ENCODE measurements at places on chromosomes 2 and 18.

DNA sequence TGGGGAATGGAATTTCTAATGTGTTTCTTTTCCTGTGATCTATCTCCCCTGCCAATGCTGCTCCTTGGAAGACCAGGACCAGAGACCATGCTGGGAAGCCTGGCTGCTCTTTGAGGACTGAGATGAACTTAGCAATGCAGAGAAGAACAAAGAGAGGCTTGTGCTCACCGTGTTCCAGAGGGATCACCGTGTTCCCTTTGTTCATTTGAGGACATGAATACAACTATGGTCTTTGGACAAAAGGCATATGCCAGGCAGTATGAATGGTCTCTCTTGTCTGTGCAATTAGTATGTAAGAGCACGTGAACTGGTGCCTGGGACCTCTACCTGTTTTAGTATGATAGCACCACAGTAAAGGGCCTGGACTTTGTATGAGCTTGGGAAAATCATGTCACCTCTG, 139.9 kb downstream of the TDRD15 start:
- no peak for DNase-seq

GRCh38 chr2:237987268-237987667, 20.5 kb downstream of the UBE2F start:
- no peak for DNase-seq

GRCh38 chr2:173997269-173997668, 32.1 kb upstream of the SP3 start:
- no peak for DNase-seq

DNA sequence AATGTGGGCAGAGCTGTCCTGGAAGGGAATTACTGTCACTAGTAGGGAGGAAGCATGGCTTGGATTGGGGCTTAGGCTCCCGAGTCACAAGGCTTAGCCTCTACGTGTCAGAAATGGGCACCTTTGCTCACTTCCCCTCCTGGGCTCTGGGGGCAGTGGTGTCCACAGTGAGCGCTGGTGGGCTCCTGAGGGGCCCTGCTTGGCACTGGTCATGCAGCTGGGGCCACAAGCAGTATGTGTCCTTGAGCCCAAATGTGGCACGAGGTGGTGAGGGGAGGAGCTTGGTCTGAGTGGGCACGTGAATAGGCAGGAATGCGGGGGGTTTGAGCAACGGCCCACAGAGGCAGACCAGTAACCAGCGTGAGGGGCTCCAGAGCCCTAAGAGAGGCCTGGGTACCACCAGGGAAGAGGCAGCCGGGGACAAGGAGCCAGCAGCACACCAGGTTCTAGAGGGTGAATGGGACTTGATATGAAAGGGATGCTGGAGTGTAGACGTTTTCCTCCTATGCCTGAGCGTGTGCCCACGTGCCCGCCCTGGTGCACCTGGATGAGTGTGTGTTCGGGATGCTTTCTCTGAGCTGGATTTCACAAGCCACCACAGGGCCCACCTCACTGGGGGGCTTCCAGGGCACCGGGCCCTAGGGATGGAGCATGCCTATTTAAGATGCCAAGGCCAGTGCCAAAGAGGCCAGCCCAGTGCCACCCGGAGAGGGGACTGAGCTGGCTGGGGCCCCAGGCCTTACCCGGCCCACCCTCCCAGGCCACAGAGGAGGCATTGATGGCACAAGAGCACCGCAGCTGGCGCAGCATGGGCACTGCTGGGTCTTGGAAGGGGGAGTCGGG, 22.8 kb upstream of the PTMA start:
- no peak for DNase-seq

DNA sequence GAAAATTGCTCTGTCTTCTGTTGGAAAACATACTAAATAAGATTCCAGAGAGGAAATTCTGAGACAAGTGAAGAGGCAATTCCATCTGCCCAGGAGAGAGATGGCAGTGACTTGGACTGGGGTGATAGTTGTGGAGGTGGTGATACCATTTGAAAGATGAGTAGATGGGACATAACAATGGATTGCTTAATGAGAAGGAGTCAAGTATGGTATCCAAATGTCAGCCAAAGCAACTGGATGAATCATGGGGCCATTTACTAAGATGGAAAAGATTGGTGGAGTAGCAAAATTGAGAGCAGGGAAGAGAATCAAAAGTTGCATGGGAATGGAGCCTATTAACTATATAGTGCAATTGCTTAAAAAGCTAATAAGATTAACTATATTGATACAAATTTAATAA, 222.1 kb downstream of the ETAA1 start:
- no peak for DNase-seq

GRCh38 chr2:74051504-74051903, 66.8 kb downstream of the TET3 start:
- no peak for DNase-seq

DNA sequence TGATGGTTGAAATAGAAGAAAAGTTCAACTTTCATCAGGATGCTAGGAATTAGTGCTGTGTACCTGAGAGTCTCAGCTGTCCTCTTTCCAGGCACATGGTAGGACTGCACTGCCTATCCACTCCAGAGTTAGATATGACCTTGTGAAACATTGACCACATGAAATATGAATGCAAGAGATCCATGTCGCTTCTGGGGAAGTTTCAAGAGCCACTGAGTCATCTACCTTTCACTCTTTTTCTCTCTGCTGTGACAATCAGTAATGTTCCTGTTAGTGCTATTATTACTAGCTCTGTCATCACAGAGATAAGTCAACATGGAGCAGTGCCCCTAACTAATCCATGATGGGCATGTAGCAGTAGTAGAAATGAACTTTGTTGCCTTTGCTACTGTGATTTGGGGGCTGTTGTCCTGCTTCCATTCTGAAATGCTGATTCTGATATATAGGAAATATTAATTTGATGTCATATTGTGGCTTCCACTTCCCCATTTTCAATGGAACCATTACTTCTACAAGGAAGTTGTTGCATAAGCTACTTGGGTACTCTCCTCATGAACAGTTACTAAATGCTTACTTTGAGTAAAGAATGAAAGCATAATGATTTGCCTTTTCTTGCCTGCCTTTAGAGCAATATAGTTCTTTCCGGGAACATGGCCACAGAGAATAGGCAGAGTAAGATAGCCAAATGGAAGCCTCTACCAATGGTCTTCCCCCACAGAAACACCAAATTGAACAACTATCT, 192.8 kb upstream of the ZNF521 start:
- no peak for DNase-seq

- DNase-seq = no peak
Measured at GRCh38 chr18:35968278-35968880, 4.1 kb upstream of the RMP24 start.

DNA sequence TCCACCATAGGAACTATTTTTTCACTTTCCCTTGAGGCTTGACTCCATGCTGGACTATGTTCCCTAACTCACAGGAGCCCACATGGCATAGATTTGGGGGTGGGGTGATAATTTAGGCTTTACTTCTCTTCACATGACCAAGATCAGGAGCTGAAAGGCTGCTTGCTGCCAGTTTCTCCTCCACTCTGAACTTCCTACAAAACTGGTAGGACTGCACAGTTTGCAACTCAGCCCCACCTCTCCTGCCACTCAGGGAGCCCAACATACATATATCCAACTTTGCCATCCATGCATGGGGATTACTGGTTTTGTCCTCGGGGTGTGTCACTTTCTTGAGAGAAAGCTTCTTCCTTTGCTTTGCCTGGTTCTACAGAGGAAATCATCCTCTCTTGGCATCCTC, 14.2 kb downstream of the INO80D start:
- no peak for DNase-seq

DNA sequence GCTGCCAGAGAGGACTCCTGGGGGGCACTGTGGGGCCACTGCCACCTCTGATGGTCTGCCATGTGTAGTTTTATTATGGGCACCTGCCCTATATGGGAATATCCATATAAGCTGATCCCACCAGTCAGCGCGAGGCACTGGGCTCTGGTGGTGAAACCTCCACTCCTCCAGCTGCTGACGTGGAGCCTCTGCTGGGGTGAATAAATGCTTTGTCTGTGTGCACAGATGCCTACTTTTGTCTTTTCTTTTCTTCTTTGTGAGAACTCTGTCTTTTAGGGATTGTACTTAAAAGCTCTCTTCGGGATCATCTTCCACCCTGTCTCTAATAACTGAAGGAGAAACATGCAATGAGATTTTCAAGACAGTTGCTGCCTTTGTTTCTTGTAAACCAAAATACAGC, 68.9 kb upstream of the NCK2 start:
- DNase-seq = no peak

GRCh38 chr2:26610504-26611335, 30.4 kb downstream of the CIB4 start:
- DNase-seq = no peak

- DNase-seq = no peak
Measured at GRCh38 chr2:116804901-116805300, 1009.6 kb upstream of the DDX18 start.

- no peak for DNase-seq
Measured at GRCh38 chr18:11105463-11105862, 43.9 kb downstream of the PIEZO2 start.

DNA sequence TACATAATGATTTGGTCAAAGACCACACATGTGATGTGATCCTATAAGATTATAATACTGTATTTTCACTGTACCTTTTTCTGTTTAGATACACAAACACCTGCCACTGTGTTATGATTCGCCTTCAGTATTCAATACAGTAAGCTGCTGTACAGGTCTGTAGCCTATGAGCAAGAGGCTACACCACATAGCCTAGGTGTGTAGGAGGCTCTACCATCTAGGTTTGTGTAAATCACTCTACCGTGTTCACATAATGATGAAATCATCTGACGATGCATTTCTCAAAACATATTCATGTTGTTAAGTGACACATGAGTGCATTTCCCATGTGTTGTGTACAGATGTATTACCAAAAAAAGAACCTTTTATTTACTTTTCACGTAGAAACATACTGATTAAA, 74.5 kb downstream of the USP40 start:
- no peak for DNase-seq

GRCh38 chr2:239758279-239758877, 266.8 kb downstream of the NDUFA10 start:
- no peak for DNase-seq

DNA sequence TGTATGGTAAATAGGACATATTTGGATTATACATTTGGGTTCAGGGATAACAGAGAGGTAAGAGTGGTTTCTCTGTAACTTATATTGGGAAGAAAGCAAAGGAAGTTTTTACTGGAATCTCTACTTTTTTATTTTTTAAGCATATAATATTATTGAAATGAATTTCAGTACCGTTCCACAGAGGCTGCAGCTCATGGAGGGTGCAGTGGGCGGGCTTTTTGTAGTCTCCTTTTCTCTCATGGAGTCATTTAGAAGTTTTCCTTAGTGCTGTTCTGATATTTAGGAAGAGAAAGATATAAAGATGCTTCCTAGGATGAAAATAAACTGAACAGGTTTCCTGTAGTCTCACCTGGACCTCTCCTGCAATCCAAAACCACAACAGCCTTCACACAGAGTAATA, 1153.3 kb upstream of the TMEFF2 start:
- DNase-seq = no peak

DNA sequence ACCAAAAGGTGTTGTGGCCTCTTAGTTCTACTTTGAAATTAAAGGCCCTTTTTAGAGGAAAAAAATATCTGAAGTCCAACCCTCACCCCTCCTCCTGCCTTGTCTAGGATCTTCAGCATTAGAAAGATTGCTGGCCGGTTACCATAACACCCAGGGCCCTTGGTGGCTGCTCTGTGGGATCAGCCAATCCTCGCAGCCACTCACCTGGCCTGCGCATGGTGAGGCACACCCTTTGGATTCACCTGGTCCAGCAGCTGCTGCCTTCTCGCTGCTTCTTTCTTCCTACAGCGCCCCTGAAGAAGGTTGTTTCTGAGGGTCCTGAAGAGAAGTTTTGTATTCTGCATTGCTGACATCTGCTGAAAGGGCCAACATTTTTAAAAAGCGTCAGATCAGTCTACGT, 25.2 kb downstream of the DYTN start:
- DNase-seq = no peak

DNA sequence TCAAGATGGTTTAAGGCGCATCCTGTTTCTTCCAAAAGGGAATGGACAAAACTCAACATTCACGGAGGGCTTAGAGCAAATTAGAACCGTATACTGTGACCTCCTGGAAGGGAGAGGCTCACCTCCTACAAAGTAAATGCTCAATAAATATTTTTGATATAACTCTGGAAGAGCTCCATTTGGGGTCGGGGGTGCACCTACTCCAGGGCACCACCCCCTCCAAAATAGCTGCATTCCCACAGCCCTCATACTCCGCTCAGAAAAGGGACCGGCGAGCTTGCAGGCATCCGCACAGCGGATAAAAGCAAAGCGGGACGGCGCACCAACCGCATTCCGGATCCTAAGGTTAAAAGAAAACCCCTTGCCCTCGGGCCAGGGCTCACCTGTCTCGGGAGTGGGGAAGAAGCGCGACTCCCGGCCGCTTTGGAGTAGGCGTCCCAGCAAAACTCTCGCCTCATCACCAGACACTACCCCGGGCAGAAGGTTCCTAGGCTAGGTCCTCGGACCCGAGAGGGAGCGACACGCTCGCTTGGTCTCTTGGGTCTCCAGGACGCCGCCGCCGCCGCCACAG, 378 bp downstream of the WDPCP start:
- no peak for DNase-seq

- no peak for DNase-seq
Measured at GRCh38 chr2:218238887-218239286, 21.9 kb downstream of the ARPC2 start.

GRCh38 chr18:51890762-51891161, 449.2 kb upstream of the DCC start:
- no peak for DNase-seq

- DNase-seq = no peak
Measured at GRCh38 chr2:71643674-71644357, 190.5 kb downstream of the DYSF start.

DNA sequence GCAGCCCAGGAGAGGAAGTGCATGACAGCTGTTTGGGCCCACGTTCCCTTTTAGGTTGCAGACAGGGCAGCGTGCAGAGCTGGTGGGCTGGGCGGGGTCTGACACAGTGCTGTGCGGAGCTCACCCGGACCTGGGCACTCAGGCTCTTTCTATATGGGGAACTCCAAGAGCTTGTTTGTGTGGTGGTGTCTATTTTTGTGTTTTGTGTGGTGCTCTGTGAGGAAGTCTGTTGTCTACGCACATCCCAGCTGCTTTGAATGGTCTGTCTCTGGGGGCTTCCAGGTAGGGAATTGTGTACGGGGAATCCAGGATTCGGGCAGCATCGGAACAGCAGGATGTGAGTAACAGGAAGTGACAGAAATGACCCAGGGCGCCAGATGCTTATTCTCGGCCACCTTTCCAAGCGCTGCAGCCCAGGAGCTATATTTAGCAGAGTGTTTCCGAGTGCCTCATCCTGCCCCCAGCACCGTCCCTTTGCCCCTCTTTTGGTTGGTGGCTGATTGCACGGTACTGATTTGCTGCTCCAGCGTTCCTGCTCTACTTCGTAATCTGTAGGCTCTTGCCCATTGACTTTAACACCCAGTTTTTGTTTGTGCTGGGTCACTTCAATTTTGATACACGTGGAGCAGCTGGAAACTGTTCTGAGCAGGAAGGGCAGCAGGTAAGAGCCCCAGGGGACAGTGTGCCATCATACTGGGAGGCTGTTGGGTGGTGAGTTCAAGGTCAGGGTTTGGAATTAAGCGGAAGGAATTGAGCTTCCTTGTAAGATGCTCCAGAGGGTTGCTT, 64.7 kb downstream of the DGKD start:
- DNase-seq = peak; percentile 77

GRCh38 chr18:40534723-40535122, 1420.3 kb upstream of the PIK3C3 start:
- DNase-seq = no peak
